ENCODE measurements at places on chromosomes 3 and 15.
A peak's percentile ranks its signal among the peaks of the same experiment; 100 is the strongest.

DNA sequence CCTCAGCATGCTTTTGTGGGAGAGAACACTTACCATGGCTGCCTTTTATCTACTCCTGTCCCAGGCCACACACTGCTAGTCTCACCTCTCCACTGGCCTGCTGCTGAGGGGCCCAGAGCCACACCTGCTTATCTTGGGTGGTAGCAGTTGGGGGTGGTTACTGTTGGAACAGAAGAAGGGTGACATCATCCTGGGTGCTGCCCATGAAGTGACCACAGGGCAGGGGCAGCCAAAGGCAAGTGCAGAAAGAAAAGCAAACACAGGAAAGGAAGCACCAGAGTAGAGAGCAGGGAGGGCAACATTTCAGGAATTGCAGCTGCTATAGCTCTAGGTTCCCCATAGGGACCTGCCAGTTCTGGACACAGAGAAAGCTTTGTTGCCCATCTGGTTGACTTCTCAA lies 345.2 kb downstream of the VPS13C start:
- DNase-seq: no peak

DNA sequence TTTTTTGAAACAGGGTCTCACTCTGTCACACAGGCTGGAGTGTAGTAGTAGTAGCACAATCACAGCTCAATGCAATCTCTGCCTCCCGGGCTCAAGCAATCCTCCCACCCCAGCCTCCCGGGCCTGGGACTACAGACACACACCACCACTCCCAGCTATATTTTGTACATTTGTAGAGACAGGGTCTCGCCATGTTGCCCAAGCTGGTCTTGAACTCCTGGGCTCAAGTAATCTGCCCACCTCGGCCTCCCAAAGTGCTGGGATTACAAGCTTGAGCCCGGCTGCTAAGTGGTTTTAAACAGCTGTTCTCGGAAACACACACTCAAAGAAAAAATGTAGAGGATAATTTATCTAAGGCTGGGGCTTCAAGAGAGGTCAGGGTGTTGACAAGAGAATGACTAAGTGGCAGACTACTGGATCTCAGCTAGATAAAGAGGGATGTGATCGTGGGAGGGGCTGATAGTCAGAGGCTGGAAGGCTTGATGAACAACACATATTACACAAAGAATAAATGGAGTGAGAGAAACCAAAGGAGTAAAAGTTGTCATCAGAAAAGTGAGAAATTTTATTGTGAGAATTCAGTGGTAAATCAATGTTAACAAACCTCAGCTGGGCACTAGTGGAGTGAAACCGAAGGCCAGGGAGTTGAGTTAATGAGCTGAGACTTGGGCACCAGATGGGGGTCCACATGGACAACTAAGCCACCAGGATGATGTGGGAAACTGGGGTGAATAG lies 6.7 kb downstream of the CCR5AS start:
- no peak for DNase-seq

- no peak for DNase-seq
Observed at GRCh38 chr15:56098195-56098863, 104.9 kb upstream of the NEDD4 start.

- DNase-seq: peak; percentile 51
Observed at GRCh38 chr3:125128861-125129501, 73.2 kb upstream of the HEG1 start.

- no peak for DNase-seq
Observed at GRCh38 chr3:185084901-185085300, 68.0 kb downstream of the C3orf70 start.

- DNase-seq: no peak
Observed at GRCh38 chr3:197854596-197855343, 63.7 kb downstream of the LRCH3 start.

GRCh38 chr3:108833611-108834010 lies 11.0 kb downstream of the TRAT1 start:
- DNase-seq: no peak

- no peak for DNase-seq
Observed at GRCh38 chr15:69304182-69304545, 5.5 kb downstream of the PAQR5 start.

- DNase-seq: peak; percentile 74
Observed at GRCh38 chr3:117439812-117440211, 730.2 kb downstream of the TUSC7 start.

DNA sequence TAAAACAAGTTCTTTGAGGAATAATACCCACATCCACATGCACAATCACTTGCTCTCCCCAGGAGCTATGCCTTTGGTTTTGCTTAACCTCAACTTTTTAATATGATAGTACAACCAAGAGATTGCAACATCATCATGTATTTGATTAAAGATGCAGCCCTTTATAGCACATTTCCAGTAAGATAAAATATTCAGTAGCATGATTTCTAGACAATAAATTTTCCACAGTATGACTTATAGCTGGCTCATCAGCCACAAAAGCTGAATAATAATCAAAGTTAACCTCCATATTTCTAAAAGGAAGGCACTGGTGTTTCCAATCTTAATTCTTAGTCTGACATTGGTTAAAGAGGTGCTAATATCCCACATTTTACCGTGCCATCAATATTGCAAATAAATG lies 622.5 kb downstream of the TBL1XR1 start:
- DNase-seq: no peak

DNA sequence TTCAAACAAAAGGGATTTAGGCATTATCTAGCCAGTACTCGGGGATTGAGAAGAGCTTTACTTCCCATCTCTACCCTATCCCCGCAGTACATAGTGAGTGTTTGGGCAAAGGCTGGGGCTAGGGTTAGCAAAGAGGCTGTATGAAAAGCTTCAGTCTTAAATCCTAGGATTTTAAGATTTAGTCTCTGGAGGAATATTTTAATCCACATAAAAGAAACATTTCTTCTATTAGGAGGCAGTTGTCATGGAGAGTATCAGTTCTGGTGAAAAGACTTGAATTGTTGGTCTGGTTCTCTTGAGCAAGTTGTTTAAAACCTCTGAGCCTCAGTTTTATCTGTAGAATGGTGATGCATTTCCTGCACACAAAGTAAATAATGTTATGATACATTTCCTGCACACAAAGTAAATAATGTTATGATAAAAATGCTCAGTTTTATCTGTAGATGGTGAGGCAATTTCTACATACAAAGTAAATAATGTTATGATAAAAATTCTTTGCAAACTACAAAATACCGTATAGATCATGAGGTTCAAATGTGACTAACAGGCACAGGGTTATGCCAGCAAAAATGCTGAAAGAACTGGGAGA lies 53.9 kb upstream of the ZBED2 start:
- no peak for DNase-seq

DNA sequence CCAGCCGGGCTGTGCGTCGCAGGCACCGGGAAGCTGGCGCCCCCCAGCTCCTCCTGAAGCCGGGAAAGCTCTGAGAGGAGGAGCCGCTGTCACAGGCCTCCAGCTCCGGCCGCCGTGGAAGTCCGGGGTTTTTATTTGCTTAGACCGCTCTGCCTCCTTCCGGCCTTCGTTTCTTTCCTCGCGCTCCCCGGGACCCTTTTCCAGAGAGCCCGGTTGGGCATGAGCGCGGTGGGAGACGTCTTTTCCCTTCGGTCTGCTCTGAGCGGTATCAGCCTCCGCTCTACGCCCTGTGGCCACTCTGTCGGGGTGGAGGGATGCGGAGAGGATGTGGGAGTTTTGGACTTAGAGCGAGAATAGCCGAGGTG lies 559 bp downstream of the SENP5 start:
- DNase-seq: no peak

DNA sequence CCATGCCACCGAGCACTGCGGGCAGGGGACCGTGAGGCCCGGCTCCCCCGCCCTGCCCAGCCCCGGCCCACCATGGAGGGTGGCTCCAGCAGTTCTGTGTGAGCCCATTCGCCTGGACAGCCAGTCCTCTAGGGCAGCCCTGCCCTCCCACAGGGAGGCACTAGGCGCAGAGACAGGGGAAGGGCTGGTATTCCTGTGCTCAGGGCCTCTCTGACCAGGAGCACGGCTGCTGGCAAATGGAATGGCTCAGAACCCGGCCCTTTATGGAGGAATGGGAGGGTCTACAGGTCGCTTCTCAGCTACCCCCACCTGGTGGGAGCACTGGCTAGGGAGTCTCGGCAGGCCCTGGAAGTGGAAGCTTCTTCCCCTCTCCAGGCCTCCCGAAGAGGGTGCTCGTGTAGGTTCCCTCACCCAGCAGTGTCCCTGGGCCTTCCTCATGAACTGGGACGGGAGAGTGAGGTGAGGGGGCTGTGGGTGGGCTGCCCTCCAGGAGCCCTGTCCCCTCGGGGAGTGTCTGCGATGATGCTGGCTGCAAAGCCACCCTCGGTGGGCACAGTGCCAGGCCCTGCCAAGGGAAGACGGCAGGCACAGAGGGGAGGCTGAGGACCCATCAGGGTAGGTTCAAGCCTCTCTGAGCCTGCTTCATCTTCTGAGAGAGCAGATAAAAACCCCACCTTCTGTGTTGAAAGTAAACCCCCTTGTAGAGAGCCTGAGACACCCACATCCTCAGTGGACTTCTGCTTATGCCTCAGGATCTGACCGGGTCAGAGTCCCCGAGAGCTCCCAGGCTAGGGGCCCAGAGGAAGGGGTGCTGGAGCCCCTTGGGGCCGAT lies 1.5 kb downstream of the MELTF start:
- DNase-seq: no peak

DNA sequence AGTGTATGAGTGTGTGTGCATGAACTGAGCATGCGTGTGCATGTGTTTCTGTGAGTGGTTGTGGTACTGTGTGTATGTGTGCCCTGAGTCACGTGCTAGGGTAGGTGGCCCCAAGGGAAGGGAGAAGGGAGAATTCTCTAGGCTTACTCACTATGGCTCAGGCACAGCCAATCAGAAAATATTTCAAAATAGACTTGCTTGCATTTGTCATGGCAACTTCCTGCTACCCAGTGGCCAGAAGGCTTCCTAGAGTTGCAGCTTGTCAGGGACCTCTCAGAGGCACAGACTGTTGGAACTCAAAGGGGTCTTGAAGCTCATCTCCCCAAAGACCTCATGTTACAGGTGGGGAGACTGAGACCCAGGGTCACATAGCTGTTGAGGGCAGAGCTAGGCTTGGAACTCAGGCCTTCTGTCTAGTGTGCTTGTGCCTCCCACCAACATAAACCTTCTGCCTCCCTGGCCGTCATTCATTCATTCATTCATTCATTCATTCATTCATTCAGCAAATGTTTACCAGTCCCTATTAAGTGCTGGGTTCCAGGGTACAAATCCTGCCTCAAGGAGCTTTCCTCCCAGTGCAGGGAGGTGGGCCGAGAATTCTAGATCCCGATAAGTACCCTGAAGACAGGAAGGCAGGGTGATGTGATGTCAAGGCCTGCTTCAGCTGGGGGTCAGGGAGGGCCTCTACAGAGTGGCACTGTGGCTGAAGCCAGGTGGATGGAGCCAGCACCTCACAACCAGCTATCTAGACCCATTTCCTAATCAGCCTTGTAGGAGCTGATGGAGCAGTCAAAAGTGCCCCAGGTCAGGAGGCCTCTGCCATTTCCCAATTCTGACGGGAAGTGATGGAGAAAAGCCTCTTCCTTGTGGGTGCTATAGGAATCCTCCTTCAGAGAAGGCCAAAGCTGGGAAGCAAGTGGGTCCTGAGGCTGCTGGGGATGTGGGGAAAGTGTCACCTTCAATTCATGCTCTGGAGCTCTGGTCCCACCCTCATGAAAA lies 10.9 kb upstream of the RFT1 start:
- DNase-seq: no peak

GRCh38 chr3:57810471-57811137 lies 54.5 kb downstream of the SLMAP start:
- no peak for DNase-seq

GRCh38 chr3:30539206-30539605 lies 67.2 kb upstream of the TGFBR2 start:
- no peak for DNase-seq
